Upper lobe of left lung (tissue), 6 donors: ENCODE measurements at places on chromosomes 11 and 22. TPM values are rescaled to one million over a fixed set of nuclear protein-coding genes. Genes with fewer than 3 reads are reported as not detected.

TSSC4 gene
- total RNA-seq, result 39.8 TPM

PVALB gene
- 1.5 TPM for total RNA-seq

HORMAD2 gene
- total RNA-seq, result not detected

CCDC15 gene
- total RNA-seq, result 1.3 TPM

NAV2 gene
- 58.7 TPM for total RNA-seq

- no peaks in the 10 kb centered on the region for H3K36me3 ChIP-seq
- no peaks in the 10 kb centered on the region for H3K4me1 ChIP-seq
- H3K4me3 ChIP-seq, result no peak overlapping the region
- no peak for DNase-seq
Observed at GRCh38 chr11:83599066-83599465, 312.9 kb upstream of the CCDC90B start.

GRCh38 chr11:8225589-8226036 is 38.1 kb downstream of the LMO1 start:
- no peak for DNase-seq
- no peaks in the 10 kb centered on the region for H3K36me3 ChIP-seq
- H3K4me3 ChIP-seq, result no peak overlapping the region
- no peaks in the 10 kb centered on the region for H3K4me1 ChIP-seq
- no peaks in the 10 kb centered on the region for H3K27me3 ChIP-seq
- H3K27ac ChIP-seq, result no peak overlapping the region

DNA sequence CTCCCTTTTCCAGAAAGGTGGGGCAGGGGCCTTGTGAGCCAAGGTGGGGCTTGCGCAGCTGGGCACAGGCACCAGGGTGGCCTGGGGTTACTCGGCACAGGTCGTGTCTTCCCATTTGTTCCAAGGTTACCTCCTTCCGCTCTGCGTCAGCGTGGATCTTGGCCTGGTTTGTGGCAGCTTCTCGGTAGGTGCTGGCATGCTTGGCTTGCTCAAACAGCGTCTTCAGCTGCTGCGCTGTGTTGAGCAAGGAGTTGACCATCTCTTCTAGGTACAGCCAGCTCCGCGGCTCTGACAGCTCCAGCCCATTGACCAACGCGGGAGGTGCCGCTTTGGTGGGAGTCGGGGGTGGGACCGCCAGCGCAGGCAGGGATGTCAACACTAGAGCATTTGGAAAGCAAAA is 20.6 kb downstream of the DEAF1 start:
- DNase-seq, result no peak
- no peaks in the 10 kb centered on the region for H3K27me3 ChIP-seq
- H3K4me1 ChIP-seq, result no peaks in the 10 kb centered on the region
- H3K4me3 ChIP-seq, result no peak overlapping the region
- H3K36me3 ChIP-seq, result peaks cover 40% of the 10 kb centered on the region

- H3K4me1 ChIP-seq, result peaks cover 13% of the 10 kb centered on the region
- H3K4me3 ChIP-seq, result no peak overlapping the region
- no peak overlapping the region for H3K27ac ChIP-seq
- no peaks in the 10 kb centered on the region for H3K27me3 ChIP-seq
- no peaks in the 10 kb centered on the region for H3K36me3 ChIP-seq
- no peak for DNase-seq
Observed at GRCh38 chr11:117731722-117732290, 65.2 kb downstream of the DSCAML1 start.

GRCh38 chr11:63670433-63671321 is 499 bp downstream of the ATL3 start:
- no peaks in the 10 kb centered on the region for H3K36me3 ChIP-seq
- H3K27me3 ChIP-seq, result no peaks in the 10 kb centered on the region
- H3K27ac ChIP-seq, result peak overlapping the region; percentile 98
- peaks cover 40% of the 10 kb centered on the region for H3K4me1 ChIP-seq
- DNase-seq, result peak; percentile 93

GRCh38 chr11:75946531-75947530 is 131.8 kb downstream of the UVRAG start:
- no peaks in the 10 kb centered on the region for H3K27me3 ChIP-seq
- H3K4me1 ChIP-seq, result peaks cover 7% of the 10 kb centered on the region
- H3K27ac ChIP-seq, result no peak overlapping the region
- no peak overlapping the region for H3K4me3 ChIP-seq
- peak; percentile 30 for DNase-seq

GRCh38 chr11:40170078-40170477 is 1289.4 kb downstream of the LRRC4C start:
- H3K4me1 ChIP-seq, result no peaks in the 10 kb centered on the region
- no peak for DNase-seq
- no peak overlapping the region for H3K4me3 ChIP-seq
- H3K27ac ChIP-seq, result no peak overlapping the region

DNA sequence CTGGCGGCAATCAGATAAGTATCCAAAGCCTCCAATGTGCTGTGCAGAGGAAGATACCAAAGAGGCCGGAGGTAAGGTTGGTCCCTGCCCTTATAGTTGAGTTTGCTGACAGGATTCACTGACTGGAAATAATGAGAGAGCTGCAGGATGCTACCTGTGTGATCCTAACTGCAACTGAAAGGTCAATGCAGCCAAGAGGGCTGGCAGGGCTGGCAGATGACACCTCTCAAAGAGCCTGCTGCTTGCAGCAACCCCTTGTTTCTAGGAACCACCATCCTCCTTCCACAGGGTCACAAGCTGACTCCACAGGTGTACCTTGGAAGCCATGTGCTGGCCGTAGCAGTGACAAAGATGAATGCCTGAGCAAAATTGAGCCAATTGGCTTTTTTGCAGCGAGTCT is 348.1 kb downstream of the DDX10 start:
- no peaks in the 10 kb centered on the region for H3K27me3 ChIP-seq
- H3K36me3 ChIP-seq, result no peaks in the 10 kb centered on the region
- no peak overlapping the region for H3K4me3 ChIP-seq
- H3K27ac ChIP-seq, result no peak overlapping the region

- no peaks in the 10 kb centered on the region for H3K36me3 ChIP-seq
- H3K4me1 ChIP-seq, result no peaks in the 10 kb centered on the region
- no peak within 1 kb of the TSS for H3K4me3 ChIP-seq
- H3K27me3 ChIP-seq, result no peaks in the 10 kb centered on the region
- peak; percentile 50 for DNase-seq
Observed at GRCh38 chr11:4482445-4482844, at the start of gene OR52K1. Gene OR52K1, plus strand, starts transcription at chr11:4482646. Its CDS starts 6,255 bp downstream, at chr11:4488901.

DNA sequence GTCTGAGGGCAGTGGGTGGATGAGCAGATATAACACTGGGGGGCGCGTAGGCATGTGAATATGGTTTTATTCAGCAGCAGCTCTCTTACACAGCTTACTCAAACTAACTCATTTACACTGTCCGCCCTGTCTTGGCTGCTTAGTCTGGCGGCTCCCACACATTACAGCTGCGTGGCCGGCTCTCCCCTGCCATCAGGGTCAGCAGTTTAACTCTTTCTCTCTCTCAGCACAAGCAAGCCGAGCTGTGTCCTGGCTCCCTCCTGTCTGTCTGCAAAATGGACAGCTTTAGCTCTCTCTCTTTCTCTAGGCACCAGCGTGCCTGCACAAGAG is 1310.1 kb upstream of the RAG2 start:
- H3K36me3 ChIP-seq, result no peaks in the 10 kb centered on the region
- H3K4me3 ChIP-seq, result no peak overlapping the region
- no peaks in the 10 kb centered on the region for H3K27me3 ChIP-seq
- H3K27ac ChIP-seq, result no peak overlapping the region
- no peaks in the 10 kb centered on the region for H3K4me1 ChIP-seq
